ENCODE measurements at places on chromosomes 7 and 10.

DNA sequence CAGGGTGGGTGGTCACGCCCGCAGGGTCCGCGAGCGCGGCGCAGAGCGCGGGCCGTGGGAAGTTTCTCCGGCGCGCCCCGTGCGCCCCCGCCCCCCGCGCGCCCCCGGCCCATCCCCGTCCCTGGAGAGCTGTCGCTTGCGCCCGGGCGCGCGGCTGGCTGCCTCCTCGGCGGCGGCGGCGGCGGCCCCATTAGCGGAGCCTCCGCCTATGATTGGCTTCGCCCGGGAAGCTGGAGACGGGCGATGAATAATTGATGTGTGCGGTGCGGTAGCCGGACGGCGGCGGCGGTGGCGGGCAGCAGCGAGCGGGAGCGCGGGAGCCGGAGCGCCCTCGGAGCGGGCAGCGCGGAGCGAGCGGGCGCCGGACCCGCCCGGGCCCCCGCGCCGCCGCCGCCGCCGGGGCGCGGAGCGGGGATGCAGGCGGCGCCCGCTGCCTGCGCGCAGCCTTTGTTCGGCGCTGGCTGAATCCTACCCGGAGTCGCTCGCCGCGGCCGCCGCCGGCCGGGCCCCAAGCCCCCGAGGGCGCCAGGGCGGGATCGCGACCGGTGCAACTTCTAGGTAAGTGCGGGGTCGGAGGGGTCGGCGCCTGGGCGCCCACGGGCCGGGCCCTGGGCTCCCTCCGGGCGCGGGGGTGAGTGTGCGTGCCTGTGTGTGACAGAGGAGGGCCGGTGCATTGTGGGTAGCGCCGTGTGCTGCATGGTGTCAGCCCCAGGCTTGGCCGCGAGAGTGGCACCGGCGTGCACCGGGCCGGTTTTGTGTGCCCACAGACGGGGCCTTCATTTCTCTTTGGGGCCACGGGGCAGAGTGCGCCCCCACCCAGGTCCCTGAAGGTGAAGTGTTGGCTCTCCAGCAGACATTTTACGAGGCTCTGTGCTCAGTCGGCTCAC lies 103.8 kb upstream of the PPIF start:
- no peak for DNase-seq

DNA sequence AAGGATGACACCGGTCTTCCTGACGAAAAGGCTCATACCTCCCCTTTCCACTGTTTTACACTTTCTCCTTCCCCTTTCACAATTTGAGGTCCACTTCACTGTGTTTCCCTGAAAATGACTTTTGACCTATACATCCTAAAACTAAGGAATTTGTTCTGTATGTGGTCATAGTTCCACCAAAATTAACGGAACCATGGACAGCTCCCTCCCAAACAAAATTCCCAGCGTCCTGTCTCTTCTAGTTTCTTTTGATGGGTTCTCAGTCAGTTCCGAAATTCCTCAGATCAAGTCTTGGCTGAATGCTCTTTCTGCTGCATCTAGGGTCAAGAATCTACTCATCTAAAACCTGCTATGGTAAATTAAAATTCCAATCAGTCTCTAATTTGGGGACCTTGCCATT lies 1191.9 kb downstream of the CNTNAP2 start:
- no peak for DNase-seq

GRCh38 chr7:44473295-44473694 lies 17.2 kb downstream of the NUDCD3 start:
- peak; percentile 53 for DNase-seq

DNA sequence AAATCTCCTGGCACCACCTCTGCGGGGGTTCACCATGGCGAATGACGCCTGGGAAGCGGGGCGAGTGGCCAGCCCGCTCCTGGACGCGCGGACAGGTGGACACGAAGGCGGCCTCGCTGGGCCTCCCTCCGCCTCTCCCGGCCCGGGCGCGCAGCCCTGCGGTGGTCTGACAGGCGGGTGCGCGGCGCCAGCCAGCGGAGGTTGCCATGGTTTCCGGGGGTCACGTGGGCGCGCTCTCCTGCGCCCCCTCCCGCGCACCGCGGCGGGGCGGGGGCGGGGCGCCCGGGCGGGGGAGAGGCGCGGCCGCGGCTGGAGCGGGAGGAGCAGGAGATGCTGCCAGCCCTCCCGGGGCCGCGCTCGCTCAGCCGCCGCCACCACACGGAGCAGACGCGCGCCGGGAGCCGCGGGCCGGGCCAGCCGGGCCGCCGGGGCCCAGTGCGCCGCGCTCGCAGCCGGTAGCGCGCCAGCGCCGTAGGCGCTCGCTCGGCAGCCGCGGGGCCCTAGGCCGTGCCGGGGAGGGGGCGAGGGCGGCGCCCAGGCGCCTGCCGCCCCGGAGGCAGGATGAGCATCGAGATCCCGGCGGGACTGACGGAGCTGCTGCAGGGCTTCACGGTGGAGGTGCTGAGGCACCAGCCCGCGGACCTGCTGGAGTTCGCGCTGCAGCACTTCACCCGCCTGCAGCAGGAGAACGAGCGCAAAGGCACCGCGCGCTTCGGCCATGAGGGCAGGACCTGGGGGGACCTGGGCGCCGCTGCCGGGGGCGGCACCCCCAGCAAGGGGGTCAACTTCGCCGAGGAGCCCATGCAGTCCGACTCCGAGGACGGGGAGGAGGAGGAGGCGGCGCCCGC lies at the start of gene PRKAR2B:
TSS of gene PRKAR2B (plus strand) at position 359 of the 848 bp plus-strand sequence. CDS start at position 562, 203 bp downstream.
- peak; percentile 67 for DNase-seq

GRCh38 chr10:92688573-92688926 lies 1.2 kb upstream of the HHEX start:
- no peak for DNase-seq

- peak; percentile 69 for DNase-seq
Observed at GRCh38 chr10:124341768-124342135, 77.0 kb downstream of the OAT start.

- no peak for DNase-seq
Observed at GRCh38 chr10:30422151-30422695, 11.8 kb upstream of the MAP3K8 start.

DNA sequence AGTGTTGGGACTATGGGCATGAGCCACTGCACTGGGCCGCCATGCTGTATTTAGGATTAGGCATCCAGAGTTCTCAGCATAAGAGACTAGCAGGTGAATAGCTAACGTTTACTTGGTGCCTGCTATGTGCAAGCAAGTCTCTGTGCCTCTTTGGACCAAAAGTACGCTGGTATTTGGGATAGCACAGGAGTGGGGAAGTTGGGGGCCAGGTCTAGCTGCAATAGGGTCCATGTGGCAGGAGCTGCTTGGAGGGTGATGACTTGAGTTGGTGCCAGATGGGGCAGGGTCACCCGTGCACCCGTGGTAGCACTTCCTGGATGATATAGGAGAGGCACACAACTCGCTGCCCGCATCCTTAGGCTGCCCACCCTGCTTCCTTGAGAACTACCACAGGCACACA lies 22.4 kb downstream of the NACAD start:
- DNase-seq: no peak

- no peak for DNase-seq
Observed at GRCh38 chr10:822661-823367, 108.7 kb downstream of the LARP4B start.

DNA sequence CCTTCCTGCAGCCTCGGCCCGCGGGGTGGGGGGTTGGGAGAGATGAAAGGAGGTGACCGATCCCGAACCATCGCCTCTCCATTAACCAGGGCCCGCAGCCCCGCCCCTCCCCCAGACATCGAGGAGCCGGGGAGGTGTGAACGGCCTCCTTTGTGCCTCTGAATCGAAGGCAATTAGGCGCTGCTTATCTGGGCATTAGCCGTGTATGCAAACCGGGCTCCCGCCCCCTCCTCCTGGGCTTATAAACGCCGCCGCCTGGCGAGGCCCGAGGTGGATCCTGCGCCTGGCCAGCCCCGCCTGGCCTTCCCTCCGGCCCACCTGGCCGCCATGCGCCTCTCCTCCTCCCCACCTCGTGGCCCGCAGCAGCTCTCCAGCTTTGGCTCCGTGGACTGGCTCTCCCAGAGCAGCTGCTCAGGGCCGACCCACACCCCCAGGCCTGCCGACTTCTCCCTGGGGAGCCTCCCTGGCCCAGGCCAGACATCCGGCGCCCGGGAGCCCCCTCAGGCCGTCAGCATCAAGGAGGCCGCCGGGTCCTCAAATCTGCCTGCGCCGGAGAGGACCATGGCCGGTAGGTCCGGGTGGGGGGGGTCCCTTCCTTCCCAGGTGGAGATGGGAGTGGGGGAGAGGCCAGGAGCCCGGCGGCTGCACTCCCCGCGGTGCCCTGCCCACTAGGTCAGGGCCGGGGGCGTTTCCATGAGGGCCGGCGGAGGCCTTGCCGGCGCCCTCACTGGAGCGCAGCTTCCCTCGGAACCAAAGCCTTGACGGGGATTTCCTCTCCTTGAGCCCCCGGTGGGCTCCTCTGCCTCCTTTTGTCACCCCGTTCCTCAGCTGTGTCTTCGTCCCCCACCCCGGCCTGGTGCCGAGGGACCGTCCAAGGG lies at the start of gene VENTX:
TSS of gene VENTX (plus strand) at position 268 of the 878 bp plus-strand sequence. CDS start at position 328, 60 bp downstream.
- no peak for DNase-seq

DNA sequence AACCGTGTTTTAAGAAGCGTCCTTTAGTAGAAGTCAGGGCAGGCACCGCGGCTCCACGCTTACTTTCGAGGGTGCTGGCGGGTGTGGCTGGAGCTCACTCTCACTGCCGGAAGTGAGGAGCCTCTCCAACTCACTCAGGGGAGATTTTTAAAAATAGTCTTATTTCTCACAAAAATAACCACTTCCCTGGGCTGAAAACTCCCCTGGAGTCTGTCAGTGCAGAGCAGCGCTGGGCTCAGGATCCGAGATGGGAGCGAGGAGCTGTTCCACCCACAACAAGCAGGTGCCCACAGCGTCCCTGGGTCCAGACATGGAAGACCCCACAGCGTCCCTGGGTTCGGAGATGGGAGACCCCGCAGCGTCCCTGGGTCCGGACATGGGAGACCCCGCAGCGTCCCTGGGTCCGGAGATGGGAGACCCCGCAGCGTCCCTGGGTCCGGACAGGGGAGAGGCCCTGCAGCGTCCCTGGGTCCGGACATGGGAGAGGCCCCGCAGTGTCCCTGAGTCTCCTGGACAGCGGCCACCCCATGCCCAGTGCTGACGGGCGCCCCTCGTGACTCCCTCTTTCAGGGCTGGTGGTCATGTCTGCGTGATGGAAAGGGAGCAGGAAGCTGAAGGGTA lies 51.2 kb downstream of the VIPR2 start:
- DNase-seq: no peak

DNA sequence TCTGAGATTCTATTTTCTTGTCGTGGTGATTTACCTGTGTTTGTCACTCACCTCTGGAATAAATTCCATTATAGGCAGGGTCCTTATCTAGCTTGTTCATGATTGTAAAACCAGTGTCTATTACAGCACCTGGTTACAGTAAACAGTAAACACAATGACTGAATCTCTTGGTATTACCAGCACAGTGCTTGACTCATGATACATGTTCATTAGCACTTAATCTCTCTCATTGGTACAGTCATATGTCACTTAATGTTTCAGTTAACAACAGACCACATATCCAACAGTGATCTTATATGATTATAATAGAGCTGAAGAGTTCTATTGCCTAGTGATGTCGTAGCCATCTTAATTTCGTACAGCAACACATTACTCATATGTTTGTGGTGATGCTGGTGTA lies 1.6 kb upstream of the TASOR2 start:
- DNase-seq: no peak

DNA sequence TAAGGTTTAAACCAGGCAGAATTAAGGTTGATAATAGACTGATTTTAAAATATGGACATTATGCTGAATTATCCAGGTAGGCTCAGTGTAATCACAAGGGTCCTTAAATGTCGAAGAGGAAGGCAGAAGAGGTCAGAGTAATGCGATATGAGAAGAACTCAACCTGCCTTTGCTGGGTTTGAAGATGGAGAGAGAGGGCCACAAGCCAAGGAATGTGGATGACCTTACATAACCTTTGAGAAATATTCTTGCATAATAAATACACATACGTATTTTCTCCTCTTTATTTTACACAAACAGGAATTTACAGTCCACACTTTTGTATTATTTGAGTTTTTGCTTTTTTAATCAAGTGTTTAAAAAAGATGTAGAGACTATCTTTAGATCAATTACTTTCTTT lies 88.5 kb downstream of the ST7 start:
- DNase-seq: no peak

GRCh38 chr7:1721047-1721690 lies 51.1 kb downstream of the ELFN1 start:
- DNase-seq: no peak

DNA sequence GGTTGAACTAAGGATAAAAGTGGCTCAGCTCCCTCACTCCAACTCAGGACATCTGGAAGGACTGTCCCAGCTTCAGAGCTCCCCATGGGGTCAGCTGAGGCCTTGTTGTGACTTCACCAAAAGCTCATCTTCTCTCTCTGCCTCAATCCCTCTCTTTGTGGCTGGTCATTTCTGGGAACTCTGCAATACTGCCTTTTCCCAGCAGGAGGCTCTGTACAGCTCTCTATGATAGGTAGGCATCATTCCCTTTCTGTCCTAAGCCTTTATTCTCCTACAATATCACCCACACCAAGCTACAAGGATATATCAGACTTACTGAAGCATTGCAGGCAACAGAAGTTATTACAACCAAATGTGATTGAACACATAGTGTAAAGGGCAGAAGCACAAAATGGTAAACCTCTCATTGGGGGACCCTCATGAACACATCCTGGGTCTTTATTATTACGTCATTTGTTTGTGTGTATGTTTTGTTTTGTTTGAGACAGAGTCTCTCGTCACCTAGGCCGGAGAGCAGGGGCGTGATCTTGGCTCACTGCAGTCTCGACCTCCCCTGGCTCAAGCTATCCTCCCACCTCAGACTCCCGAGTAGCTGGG lies 36.7 kb upstream of the PRPS1L1 start:
- DNase-seq: peak; percentile 32

GRCh38 chr7:121608785-121609184 lies 212.7 kb upstream of the FAM3C start:
- DNase-seq: no peak

- no peak for DNase-seq
Observed at GRCh38 chr10:77636967-77637531, 559 bp downstream of the KCNMA1 start.

- DNase-seq: no peak
Observed at GRCh38 chr7:131501422-131501821, 55.0 kb downstream of the PODXL start.

GRCh38 chr7:71961283-71961682 lies 450.9 kb downstream of the CALN1 start:
- no peak for DNase-seq

DNA sequence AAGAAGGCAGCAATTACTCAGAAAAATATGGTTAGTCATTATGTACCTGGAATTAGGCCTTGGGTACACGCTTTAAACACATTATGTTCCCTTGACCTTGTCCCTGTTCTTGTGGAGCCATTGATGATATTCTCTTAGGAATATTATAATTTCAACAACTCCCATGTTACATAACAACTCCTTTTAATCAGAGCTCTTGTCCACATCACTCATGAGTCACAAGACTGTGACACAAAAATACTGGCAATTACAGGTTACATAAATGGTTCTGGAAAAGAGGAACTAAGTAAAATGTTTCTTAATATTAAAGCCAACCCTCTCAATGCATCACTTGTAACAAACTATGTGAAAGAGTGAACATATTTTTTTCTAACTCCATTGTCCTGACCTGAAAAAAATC lies 143.8 kb upstream of the PCLO start:
- DNase-seq: no peak

GRCh38 chr7:133742709-133743538 lies 384.2 kb upstream of the LRGUK start:
- no peak for DNase-seq

- peak; percentile 87 for DNase-seq
Observed at GRCh38 chr7:30984359-30985107, 20.8 kb downstream of the GHRHR start.

- DNase-seq: no peak
Observed at GRCh38 chr7:87473192-87473591, 2.3 kb downstream of the ABCB4 start.
